Pulmonary artery endothelial cell (primary cell): ENCODE measurements at places on chromosomes 7 and 10. TPM values are rescaled to one million over a fixed set of nuclear protein-coding genes. Genes with fewer than 3 reads are reported as not detected.

DNA sequence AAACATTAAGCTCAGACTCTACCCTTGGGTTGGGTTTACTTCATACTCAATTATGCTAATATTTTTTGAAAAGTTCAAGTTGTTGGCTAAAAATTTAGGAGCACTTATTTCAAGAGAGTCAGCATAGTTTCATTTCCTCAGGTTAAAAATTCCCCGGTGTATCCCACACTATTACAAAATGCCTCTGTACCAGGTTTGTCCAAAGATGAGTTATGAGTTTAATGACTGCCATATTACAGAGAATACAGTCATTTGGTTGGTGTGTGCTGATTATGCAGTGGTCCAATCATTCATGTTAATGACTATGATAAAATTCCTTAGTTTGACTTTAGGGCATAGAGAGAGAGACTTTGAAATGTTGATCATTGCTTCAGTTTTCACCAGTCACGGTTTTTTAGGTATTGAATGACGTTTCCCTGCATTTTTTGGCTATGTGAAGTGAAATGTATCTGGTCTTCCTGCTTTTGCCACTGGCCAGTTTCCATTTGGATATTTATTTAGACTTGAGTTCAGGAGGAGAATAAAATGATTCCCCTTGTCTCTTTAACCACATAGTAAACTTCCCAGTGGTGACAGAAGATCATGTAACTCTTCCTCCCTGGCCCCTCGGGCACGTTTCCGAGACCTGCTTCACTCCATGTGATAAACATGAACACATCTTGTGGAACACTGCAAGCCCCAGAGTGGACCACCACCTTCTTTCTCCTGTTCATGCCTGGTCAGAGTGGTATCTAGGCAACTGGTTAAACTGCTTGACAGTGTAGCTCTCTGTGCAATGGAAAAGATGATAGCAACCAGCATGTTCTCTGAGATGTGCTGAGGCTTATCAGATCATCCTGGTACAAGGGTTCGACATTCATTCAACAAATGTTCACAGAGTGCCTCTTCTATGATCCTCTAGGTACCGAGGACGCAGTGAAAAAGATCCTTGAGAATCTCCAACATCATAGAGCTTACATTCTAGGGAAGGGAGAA lies 153.6 kb downstream of the CACNB2 start:
- no peak for DNase-seq

DNA sequence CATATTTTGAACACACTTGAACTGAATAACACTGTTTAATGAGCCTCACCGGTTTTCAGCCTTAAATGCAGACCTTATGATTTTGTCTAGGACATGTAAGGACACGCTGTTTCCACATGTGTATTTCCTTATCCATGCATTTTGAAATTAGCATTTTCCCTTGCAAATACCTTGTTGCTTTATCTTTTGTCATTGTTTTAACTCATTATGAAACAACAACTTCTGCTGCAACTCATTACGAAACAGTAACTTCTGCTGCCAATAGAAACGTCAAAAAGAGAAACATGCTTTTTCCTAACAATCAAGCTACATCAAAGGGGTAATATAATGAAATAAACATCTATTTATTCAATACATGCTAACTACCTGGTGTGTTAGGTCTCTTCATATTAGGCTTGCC lies 322.0 kb downstream of the AGMO start:
- no peak for DNase-seq

DNA sequence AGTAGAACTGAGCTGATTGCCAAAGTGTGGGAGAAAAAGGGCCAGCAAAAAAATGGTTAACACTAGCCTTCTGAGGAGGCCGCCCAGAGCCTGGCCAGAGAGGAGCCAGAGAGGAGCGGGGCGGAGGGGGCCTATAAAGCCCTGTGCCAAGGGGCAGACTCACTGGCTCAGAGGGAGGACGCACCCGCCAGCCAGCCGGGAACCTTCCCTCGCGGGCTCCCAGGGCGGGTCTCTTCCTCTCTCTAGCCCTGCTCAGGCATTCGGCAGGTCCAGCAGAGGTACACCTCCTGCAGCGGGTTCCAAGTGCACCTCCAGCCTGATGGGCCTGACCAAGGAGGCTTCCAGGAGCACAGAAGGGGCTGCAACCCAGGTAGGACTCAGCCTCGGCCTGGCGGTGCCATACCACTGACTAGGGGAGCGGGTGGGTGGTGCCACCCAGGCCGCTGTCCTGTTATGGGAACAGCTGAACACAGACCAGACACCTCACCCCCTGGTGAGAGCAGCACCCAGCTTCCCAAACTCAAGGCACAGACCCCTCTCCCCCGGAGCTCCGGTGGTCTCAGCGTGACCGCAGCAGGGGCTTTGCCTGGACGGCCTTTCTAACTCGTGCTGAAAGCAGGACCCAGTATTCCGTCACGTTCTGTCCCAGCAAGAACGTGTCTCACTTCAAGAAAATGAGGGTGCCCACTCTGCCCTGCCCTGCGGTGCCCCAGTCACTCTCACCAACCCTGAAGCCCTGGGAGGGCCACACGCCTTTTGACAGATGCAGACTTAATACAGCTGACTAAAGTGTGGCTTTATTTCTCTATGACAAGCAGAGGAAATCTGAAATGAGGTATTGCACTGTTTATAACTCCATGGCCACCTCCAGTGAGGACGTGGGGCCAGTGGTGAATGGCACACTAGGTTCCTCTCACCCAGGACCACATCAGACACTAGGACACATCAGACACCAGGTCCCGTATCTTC lies at the start of gene GPER1:
GPER1 (plus strand) TSS at position 162 of the 969 bp plus-strand sequence. CDS start 3,616 bp downstream, outside the sequence.
- DNase-seq, result no peak

- no peak for DNase-seq
These were observed 24.6 kb upstream of the MKX start for GRCh38 chr10:27770181-27770580.

- DNase-seq, result no peak
These were observed 12.3 kb downstream of the CNPY1 start for GRCh38 chr7:155533827-155534690.

GRCh38 chr10:81524467-81524866 lies 350.5 kb upstream of the NRG3 start:
- no peak for DNase-seq

- no peak for DNase-seq
These were observed 68.0 kb downstream of the SLC29A4 start for GRCh38 chr7:5350600-5351385.

NOM1 gene
- total RNA-seq, result 25.1 and 30.3 TPM in 2 replicates

ETV1 gene
- 3.2 and 8.1 TPM in 2 replicates for total RNA-seq
